IPS-NIHi11 (cell line): ENCODE measurements at places on chromosomes 5 and 9.

DNA sequence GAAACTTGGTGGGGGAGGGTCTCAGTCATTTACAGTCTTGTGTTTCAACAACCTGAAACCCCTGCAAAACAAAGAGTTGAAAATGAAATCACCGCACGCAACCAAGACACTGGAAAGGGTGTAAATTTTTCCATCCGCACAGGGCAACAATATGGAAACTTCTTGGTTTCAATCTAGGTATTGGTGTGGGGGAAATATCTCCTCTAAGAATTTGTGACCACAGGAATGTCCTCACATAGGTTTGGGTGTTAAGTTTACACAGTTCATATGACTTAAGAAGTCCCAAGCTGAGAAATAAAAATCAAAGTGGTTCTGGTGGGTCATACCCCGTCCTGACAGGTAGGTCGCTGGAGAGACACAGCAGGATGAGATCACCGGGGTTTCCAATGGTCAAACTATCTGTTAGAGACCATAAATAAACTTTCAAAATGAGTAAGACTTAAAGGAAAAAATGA lies 51.9 kb upstream of the PIP5K1B start:
- no peak for DNase-seq

GRCh38 chr5:134252671-134253070 lies 26.8 kb upstream of the PPP2CA start:
- DNase-seq, result no peak

- DNase-seq, result no peak
Measured at GRCh38 chr5:128881502-128882018, 83.7 kb upstream of the SLC27A6 start.

- DNase-seq, result no peak
Measured at GRCh38 chr5:156735477-156735876, 114.6 kb upstream of the PPP1R2B start.

GRCh38 chr5:31888564-31888963 lies 249.6 kb downstream of the PDZD2 start:
- no peak for DNase-seq

DNA sequence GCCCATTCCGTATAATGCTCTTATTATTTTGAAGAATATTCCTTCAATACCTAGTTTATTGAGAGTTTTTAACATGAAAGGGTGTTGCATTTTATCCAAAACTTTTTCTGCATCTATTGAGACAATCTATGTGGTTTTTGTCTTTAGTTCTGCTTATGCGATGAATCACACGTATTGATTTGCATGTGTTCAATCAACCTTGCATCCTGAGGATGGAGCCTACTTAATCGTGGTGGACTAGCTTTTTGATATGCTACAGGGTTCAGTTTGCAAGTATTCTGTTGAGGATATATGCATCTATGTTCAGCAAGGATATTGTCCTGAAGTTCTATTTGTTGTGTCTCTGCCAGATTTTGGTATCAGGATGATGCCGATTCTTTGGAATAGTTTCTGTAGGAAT lies 1070.3 kb upstream of the CDH18 start:
- DNase-seq, result no peak

- no peak for DNase-seq
Measured at GRCh38 chr9:31950756-31951155, 433.7 kb upstream of the ACO1 start.

DNA sequence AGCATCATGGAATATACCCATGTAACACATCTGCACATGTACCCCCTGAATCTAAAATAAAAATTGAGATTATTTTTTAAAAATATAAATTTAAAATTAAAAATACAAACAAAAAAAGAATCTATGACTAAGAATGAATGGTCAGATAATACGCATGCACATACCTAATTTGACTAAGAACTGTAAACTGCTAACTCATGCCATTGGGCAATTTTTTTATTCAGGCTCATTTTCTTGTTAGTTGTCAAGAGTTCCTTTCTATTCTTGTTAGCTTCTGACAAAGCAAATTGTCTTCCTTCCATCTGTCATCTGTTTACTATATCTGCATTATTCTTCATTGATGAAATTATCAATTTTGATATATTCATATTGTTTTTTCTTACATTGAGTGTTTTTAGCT lies 69.5 kb upstream of the HAND1 start:
- DNase-seq, result no peak

GRCh38 chr5:154367101-154367500 lies 78.7 kb upstream of the SAP30L start:
- DNase-seq, result no peak
